ENCODE measurements at places on chromosomes 5 and 9.

GRCh38 chr5:91607675-91608074 is 224.6 kb upstream of the ARRDC3 start:
- DNase-seq: no peak

GRCh38 chr9:33414889-33415500 is 12.6 kb upstream of the AQP7 start:
- DNase-seq: no peak

- no peak for DNase-seq
These were observed 11.0 kb upstream of the ZBTB43 start for GRCh38 chr9:126793686-126794417.

- DNase-seq: no peak
These were observed 149.6 kb downstream of the ZNF608 start for GRCh38 chr5:124596595-124597421.
